ENCODE measurements at places on chromosomes 7 and 10.

- no peak for DNase-seq
Observed at GRCh38 chr7:50655490-50655889, 90.3 kb upstream of the DDC start.

GRCh38 chr7:152137476-152138025 is 112.1 kb downstream of the GALNT11 start:
- no peak for DNase-seq

GRCh38 chr10:7428673-7429350 is 18.0 kb upstream of the SFMBT2 start:
- no peak for DNase-seq

DNA sequence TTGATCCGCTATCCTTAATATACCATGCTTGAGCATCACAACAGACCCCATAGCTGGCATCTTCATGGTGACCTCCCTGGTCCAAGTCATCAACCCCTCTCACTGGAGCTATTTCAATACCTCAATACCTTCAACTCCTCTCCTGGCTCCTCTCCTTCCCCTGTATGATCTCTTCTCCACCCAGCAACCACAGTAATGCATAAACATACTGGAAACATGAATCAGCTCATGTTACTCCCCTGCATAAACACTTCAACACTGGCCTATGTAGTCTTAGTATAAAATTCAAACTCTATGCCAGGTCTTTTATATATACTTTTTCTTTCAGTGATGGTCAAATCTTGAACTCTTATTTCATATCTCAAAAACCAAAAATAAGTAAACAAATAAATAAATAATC is 31.8 kb upstream of the TMEM273 start:
- peak; percentile 58 for DNase-seq

DNA sequence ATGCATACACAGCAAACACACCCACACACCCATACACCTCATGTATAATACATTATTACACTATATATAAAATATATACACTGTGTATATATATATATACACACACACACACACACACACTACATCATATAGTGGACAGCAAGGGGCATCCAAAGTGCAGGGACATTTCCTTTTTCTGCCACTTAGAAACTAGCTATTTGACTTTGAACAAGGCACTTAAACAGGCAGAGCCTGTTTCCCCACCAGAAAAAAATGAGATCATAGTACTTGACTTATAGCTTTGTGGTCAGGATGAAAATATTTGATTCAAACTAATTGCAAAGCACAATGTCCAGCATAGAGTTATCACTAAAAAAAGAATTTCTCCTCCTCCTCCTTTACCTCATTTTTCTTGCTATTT is 254.3 kb upstream of the NPVF start:
- no peak for DNase-seq

- no peak for DNase-seq
Observed at GRCh38 chr7:22932896-22933295, 81.0 kb downstream of the HYCC1 start.

DNA sequence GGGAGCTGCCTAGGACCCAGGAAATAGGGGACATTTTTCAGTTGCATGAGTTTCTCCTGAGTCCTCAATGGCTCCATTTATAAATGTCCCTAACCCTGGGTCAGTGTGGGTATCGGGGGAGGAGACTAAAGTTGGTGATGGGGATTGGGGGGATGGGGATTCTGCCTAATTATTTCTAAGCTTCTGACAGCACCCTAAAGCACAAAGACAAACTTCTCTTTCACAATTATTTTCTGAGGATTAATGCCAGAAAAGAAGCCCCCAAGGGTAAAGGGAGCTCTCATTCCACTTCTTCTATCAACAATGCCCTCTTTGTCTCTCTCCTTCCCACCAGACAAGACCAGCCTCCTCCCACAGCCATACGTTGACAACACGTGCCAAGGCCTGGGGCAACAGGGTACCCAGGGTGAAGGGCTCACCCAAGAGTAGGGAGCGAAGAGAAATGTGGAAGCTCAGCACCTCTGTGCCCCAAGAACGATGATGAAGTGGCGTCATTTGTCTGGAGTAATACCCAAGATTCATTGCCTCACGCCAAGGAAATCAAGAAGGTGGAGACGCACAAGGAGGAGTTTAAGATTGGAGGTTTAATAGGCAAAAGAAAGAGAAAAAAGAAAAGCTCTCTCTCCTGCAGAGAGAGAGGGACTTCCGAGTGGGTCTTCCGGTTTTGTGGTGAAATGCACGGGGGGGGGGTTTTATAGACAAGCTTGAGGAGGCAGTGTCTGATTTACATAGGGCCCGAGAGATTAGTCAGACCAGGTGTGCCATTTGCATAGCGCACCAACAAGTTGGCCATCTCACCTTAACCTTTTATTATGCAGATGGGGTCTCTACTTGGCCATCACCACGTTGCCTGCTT is 14.4 kb upstream of the GJC3 start:
- DNase-seq: no peak

GRCh38 chr10:102962951-102963755 is 45.1 kb downstream of the CNNM2 start:
- DNase-seq: no peak

- no peak for DNase-seq
Observed at GRCh38 chr7:126016722-126017121, 1087.1 kb upstream of the POT1 start.

GRCh38 chr7:75704928-75705327 is 33.8 kb downstream of the HIP1 start:
- no peak for DNase-seq

DNA sequence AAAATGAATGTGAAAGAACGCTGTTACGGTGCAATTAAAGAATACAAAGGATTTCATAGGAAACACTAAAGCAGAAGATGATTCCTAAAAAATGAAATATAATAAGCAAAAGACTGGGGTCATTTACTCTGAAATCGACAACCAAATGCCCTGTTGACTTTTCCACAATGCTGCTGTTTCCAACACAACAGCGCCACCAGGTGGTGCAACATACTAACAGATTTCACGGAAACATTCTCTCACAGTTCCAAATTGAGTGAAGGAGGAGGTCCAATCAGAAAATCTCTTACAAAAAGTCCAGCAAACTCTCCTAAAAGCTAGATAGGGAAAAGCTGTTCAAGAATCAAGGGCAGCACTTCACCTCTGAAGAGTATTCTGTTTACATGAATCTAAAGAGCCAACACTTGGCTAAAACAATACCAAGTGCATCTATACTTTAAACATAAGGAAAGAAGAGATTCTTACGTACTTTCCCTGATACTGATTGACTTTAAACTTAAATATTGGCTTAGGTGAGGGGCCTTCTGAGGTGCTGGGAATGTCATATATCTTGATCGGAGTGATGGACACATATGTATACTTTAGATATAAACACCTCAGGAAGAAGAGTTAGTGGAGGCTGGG is 55.9 kb downstream of the UPF2 start:
- peak; percentile 78 for DNase-seq

DNA sequence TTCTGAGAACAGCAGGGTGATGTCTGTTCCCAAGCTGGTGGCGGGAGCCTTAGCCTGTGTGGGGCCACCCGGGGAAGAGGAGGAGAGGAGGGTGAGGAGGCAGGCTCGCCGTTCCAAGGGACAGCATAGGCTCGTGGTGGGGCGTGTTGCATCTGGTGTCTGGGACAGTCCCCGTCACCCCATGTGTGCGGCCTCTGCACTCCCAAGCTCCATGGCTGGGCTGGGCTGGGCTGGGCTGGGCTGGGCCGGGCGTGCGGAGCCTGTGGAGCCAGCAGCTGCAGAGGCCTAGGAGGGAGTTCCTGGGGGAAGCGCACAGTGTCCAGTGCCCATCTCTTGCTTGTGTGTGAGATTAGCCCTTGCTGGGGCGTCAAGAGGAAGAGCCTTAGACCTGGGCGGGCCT is 20.9 kb upstream of the TTYH3 start:
- DNase-seq: no peak

GRCh38 chr7:153838591-153838990 is 213.6 kb upstream of the DPP6 start:
- DNase-seq: no peak

DNA sequence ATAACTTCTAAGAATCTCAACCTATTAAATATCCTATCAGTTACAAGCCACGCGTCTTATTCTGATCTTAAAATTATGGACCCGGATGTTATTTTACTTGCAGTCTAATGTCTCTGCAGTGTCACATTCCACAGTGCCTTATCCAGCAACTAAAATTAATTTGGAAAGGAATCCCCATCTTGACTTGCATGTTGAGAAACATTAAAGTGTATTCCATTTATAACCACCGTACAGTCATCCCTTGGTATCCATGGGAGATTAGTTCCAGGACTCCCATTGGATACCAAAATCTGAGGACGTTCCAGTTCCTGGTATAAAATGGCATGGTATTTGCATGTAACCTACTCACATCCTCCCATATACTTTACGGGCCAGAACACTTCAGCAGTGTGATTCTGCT is 194.7 kb downstream of the ARHGAP21 start:
- no peak for DNase-seq

- DNase-seq: no peak
Observed at GRCh38 chr7:86745013-86745745, 101.5 kb downstream of the GRM3 start.

DNA sequence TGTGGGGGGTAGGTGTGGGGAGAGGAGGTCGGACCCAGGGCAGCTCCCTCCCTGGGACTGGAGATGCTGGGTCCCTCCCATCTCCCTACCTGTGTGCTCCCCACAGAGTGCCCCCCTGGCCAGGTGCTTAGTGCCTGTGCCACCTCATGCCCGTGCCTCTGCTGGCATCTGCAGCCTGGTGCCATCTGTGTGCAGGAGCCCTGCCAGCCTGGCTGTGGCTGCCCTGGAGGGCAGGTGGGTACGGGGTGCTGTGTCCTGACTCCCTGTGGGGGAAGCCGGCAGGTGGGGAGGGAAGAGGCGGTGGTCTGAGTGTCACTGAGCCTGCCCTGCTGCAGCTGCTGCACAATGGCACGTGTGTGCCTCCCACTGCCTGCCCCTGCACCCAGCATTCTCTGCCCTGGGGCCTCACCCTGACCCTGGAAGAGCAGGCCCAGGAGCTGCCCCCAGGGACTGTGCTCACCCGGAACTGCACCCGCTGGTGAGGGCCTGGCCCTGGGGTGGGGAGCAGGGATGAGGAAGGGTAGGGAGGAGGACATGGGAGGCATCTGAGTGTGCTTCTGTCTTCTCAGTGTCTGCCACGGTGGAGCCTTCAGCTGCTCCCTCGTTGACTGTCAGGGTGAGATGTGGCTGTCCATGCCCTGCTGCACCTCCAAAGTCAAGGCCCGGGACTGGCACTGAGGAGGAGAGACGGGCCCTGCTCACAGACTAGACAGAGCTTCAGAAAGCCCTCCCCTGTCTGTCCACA is 11.7 kb upstream of the ZNF862 start:
- DNase-seq: no peak

GRCh38 chr10:68095153-68095552 is 14.1 kb upstream of the MYPN start:
- DNase-seq: peak; percentile 68

DNA sequence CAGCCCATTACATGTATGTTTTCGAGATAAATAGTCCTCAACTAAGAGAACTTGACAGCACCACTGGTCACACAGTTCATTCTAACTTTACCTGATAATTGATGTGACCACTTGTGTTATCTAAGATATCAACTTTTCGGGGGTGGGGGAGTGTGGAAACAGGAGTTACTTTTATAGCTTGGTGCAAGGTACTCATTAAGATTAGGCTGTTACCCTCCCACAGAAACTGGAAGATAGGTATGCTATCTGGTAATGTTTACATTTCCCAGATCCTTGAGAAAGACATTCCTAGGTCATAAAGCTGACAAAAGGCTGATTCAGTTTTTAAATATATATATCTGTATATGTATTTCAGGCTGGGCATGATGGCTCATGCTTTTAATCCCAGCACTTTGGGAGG is 11.1 kb downstream of the ERVW-1 start:
- DNase-seq: no peak

- no peak for DNase-seq
Observed at GRCh38 chr10:62503872-62504271, 129.7 kb downstream of the ZNF365 start.

DNA sequence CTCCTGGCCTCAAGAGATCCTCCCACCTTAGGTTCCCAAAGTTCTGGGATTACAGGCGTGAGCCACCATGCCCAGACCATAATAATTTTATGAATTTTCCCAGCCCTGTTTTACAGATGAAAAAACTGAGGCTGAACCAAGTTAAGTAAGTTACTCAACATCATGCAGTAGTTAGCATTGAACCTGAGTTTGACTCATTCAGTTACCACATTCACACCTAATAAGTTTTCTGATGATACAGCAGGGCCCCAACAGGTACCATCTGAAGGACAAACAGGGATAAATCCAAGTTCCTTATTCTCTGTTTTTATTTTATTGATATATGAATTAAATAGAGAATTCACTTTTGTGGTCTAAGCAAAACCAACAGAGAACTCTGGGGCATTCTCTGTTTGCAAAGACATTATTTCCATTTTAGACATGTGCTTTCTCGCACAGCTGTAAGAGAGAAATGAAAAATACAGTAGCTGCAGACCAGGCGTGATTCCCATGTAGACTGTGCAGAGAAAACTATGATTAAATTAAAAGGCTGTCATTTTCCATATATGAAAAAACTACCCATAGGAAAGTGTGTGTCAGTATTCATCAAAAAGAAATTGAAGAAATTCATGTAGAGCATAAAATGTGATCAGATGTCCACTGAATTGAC is 26.6 kb downstream of the APBB1IP start:
- no peak for DNase-seq

- DNase-seq: no peak
Observed at GRCh38 chr10:44467900-44468299, 83.0 kb upstream of the CXCL12 start.

GRCh38 chr10:117492504-117492903 is 50.0 kb upstream of the EMX2 start:
- DNase-seq: peak; percentile 21

GRCh38 chr7:126052229-126052628 is 1122.6 kb upstream of the POT1 start:
- DNase-seq: no peak

DNA sequence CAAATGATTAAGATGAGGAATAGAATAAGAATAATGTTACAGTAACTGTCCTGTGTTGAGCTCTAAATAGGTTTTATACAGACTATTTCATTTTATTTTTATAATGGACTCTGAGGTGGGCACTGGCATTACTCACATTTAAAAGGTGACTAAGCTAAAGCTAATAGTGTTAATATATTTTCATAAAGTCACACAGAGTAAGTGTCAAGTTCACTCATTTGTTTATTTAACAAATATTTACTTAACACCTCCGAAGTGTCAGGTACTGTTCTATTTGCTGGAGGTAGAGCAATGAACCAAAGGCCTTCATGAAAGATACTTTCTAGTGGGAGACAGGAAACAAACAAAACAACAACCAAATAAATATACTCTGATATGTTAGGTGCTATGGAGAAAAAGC is 44.0 kb downstream of the ASB4 start:
- DNase-seq: no peak

GRCh38 chr7:135706858-135707569 is 21.0 kb downstream of the SLC13A4 start:
- DNase-seq: no peak

GRCh38 chr7:130276796-130277762 is 10.4 kb downstream of the CPA2 start:
- DNase-seq: peak; percentile 77

- DNase-seq: no peak
Observed at GRCh38 chr10:45817130-45817859, 30.0 kb downstream of the AGAP4 start.
